ENCODE measurements at places on chromosomes 7 and 10.

DNA sequence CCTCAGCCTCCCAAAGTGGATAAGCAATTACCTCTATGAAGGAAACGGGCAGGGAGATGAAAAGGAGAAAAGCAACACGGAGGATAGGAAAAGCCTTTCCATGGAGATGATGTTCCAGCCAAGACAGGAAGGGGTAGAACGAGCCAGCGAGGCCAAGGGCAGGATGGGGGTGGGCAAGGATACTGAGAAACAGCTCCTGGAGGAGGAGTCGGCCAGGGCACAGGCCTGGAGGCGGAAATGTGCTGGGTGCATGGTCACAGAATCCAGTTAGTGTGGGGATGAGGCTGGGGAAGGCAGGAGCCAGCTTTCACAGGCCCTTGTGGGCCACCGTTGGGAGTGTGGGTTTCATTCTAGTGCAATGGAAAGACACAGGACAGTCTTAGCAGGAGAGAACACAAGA lies 162.6 kb downstream of the JAZF1 start:
- DNase-seq: no peak

GRCh38 chr7:116261904-116262303 lies 51.6 kb downstream of the TES start:
- no peak for DNase-seq

- no peak for DNase-seq
Observed at GRCh38 chr7:151238924-151239836, 6.9 kb downstream of the CHPF2 start.

DNA sequence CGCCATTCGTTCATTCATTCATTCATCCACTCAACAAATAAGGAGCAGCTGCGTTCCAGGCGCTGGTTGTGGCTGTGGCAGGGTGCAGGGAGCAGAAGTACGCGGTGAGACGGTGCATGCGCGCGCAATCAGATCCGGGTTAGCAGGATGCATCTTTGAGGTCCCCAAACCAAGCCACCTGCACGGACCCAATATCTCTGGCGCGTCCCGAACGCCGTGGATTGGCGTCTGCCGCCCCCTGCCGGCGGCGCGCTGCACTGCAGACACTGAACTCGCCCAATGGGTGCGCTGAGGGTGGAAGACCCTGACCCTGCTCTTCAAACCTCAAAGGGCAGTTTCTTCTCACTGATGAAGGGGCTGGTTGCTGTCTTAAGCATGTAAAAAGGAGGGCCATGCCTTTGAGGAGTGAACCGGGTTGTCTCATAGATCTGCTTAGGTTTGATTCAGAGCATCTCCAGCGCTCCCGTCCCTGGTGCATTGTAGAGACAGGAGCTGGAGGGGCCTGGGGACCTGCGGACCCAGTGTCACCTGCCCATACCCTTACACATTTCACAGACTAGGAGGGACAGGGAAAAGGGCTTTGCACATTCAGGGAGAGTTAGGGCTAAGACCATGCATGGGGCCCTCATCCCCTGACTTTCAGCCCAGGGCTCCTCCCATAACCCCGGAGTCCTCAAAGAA lies 102.5 kb downstream of the RAMP3 start:
- no peak for DNase-seq

DNA sequence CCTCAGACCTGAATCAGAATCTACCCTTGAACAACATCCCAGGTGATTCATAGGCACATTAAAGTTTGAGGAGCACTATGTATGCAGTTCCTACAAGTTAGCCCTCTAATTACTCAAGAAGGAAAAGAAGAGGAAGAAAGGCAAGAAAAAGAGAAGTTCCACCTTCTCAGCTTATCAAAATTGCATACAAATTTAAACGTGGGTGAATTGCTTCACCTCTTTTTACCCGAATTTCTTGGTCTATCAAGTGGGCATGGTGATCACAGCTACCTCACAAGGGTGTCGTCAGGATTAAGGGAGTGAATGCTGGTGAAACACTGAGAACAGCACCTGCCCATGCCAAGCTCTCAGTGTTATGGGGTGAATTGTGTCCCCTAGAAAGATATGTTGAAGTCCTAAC lies 43.8 kb upstream of the PAPSS2 start:
- no peak for DNase-seq

- DNase-seq: no peak
Observed at GRCh38 chr7:147170341-147171012, 1053.9 kb downstream of the CNTNAP2 start.

DNA sequence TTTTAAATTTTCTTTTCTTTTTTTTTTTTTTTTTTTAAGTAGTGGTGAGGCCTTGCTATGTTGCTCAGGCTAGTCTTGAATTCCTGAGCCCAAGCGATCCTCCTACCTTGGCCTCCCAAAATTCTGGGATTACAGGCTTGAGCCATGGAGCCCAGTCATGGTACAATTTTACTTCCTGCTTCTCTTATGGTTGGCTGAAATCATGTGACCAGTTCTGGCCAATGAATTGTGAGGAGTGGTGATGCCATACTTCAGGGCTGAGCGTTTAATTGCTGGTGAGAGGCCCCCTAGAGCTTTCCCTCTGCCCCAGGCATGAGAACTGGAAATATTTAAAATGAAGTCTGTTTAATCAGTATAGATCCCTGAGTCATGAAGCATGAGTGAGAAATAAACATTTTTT lies 22.2 kb upstream of the BAIAP2L1 start:
- DNase-seq: no peak

DNA sequence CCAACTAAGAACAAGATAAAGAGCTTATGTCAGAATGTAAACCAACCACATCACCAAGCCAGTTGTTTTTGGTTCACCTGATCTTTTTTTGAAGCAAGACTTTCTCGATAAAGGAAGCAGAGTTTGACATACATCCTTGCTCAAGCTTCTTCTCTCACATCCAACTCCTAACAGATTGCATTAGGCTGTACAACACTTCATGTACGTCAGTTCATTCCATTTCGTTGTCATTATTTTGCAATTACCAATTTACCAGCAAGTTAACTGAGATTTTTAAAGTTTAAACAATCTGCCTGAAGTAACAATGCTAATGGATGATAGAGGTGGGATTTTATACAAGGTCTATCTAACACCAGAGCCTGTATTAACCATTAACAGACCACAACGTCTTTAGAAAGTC lies 41.0 kb downstream of the NRAP start:
- no peak for DNase-seq

- no peak for DNase-seq
Observed at GRCh38 chr10:4013651-4014121, 228.7 kb upstream of the KLF6 start.

DNA sequence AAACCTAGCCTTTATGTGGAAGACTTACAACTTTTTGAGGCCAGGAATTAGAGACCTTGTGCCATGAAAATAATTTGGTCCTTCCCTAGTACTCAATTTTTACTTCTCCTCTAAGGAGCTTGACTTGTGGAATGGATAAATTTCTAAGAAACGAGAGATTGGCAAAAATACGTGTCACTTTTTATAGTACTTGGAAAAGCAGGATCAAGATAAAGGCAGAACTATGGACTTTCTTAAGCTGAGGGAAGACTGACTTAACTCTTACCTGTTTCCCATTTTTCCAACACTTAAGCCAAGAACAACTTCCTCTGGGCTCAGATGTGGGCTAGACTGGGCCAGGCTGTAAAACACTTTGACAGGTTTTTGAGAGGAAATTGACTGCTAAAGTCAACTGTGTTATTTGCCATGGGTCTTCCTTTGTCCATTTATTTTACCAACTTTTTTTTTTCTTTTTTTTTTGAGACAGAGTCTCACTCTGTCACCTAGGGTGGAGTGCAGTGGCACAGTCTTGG lies 2.0 kb upstream of the WBP1L start:
- no peak for DNase-seq

Data from NCI-H2081 treated with DMSO at 0.1 percent for 48 hours (cell line).